Neural progenitor cell (in vitro differentiated cells): ENCODE measurements at places on chromosomes 11 and 22.

- DNase-seq, result no peak
These were observed 33.7 kb downstream of the LRRC74B start for GRCh38 chr22:21079493-21079892.

DNA sequence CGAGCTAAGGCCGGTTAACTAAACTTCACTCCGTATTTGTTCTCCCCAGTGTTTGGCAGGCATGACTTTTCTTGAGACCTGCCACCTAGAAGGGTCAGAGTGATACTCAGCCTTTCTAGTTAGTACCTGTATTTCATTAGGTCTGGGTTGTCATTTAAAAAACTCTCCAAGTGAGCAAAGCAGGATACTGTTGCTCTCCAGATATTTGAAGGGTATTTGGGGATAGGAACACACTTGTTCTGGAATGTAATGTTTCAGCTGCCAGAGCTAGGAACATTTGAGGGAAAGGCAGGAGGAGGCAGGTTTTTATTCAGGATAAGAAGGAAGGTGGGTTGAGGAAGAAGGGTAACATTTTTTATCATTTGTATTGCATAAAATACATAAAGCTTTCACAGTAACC lies 140.1 kb downstream of the TRIM44 start:
- no peak for DNase-seq

- DNase-seq, result no peak
These were observed 8.4 kb downstream of the MAPK8IP2 start for GRCh38 chr22:50608996-50609395.

DNA sequence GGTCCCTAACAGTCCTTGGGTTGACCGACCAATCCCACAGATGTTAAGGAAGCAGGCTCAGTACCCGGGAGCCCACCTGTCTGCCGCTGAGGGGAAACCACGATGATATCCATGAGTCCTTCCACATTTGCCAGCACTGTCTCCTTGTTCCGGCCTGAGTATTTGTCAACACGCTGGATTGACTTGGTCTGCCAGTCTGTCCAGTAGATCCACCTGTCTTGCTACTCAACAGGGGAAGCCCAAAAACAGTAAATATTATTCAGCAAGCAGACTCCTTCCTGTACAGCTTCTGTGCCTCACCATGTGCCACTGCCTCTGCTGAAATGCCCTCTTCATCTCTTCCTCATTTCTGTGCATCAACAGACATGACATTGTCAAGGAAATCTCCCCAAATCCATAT lies 22.8 kb upstream of the CKAP5 start:
- DNase-seq, result no peak

DNA sequence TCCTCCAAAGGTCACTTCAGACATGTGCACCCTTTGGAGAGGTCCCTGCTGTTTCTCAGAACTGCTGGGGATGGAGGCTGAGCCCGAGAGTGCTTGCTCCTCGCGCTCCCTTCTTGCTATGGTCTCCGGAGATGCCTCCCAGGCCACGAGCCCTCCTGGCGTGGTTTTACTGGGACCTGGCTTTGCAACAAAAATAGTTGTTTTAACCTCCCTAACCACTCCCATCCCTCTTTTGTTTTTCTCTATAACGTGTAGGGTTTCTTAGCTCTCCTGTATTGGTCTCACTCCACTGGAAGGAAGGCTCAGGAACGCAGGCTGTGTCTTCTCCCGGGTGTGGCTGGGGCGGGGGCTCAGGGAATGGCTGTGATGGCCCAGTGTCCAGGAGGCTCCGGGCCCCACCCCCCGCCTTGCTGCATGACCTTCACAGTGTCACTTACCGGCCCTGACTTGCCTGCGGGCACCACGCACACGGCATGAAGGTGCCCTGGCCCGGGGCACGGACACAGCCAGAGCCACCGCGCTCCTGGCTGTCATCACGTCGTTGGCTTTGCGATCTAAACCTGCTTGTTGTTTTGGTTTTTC lies 5.6 kb downstream of the PTDSS2 start:
- DNase-seq, result no peak

- DNase-seq, result no peak
These were observed 605 bp upstream of the FDX1 start for GRCh38 chr11:110428956-110429730.
